ENCODE measurements at places on chromosomes 11 and 22. TPM values are rescaled to one million over a fixed set of nuclear protein-coding genes. Genes with fewer than 3 reads are reported as not detected.

DNA sequence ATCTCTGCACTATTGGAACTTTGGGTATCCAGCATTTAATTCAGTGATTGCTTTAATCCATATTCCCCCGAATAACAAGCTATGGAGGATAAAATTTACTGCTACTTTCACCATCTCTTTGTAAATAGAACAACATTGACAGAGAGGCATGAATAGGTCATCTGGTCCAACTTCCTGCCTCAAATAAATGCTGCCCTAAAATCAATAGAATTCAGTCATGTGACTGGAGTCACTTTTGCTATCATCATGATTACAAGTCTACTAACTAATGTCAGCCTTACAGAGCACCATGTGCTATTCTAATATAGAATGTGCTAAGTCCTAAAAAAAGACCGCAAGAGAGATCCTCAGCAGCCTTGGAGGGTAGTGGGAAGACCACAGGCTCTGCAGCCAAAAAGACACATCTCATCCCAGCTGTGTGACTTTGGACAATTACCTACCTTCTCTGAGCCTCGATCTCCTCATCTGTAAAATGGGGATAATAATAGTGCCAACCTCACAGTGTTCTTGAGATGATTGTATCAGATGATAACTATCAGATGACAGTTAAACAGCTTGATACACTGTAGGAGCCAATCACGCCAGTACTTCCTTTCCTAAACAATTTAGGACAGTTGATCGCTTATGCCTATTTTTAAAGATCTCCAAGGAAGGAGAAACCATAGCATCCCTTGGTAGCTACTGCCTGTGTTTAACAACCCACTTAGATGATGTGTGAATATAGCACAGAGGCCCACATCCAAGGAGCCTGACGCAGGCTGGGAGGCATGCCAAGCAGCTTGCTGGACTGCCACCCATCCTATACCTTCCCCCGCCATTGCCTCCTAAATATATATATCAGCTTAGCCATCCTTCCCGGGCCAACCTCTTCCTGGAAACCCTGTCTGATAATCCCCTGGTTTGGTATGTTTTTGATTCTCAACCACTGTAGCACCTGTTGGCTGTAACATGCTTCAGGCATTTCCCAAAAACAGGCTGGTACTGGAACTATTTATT lies 77.3 kb upstream of the PHF21A start:
- no peak for ATAC-seq

DNA sequence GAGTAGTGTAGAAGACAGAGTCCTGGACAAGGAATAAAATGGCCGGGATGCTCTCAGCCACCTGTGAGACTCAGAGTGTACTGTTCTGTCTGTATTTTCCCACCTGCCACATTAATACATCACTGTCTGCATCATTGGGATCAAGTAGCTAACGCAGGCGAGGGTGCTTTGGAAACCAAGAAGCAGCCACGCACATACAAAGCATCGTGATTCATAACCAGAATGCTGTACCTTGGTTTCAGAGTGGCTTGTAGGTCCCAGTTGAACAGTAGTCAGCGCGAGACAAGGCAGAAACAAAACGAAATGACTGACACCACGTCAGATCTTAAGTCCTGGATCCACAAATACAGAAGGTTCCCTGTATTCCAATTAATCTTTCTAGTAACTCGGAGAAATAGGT lies 198.3 kb downstream of the GRIK4 start:
- no peak for ATAC-seq

DNA sequence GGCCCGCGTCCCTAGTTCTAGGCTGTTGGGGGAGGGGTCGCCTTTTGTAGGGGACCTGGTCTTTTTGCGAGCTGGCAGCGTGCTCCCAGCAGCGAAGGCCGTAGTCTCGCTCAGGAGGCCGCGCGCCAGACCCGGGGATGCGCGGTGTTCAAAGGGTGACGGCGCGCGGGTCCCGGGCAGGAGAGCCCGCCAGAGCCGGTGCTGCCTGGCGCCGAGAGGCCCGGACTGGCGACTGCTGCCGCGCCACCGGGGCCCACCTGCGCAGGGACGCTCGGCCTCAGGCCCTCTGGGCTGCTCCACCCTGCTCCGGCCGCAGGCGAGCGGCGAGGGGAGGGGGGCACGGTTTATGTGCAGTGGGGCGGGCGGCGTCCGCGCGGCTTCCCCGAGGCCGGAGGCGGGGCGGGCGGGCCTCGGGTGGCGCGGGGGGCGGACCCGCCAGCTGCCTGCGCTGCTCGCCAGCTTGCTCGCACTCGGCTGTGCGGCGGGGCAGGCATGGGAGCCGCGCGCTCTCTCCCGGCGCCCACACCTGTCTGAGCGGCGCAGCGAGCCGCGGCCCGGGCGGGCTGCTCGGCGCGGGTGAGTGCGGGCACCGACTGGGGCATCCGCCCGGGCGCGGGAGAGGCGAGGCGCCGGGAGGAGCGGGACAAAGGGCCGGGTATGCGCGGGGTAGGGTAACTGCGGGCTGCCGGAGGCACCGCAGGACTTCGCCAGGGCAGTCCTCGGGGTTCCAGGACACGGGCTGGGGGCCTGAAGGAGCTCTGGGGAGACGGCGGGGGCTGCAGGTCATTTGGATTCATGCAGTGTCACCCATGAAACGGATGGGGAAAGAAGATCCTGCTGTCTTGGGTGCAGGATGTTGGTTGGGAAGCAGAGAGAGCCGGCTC lies at the start of gene PRSS23:
Gene PRSS23 (plus strand): TSS at position 467 of the 884 bp plus-strand sequence. CDS start 7,102 bp downstream, outside the sequence.
- ATAC-seq, result peak; percentile 86

GRCh38 chr22:37421468-37421877 lies 5.8 kb downstream of the ELFN2 start:
- no peak for ATAC-seq

GRCh38 chr22:26477341-26477731 lies 6.2 kb downstream of the HPS4 start:
- no peak for ATAC-seq

GRCh38 chr11:34938611-34939010 lies 22.2 kb downstream of the PDHX start:
- no peak for ATAC-seq

GRCh38 chr22:48880749-48881148 lies 946.9 kb downstream of the BRD1 start:
- ATAC-seq, result no peak

DNA sequence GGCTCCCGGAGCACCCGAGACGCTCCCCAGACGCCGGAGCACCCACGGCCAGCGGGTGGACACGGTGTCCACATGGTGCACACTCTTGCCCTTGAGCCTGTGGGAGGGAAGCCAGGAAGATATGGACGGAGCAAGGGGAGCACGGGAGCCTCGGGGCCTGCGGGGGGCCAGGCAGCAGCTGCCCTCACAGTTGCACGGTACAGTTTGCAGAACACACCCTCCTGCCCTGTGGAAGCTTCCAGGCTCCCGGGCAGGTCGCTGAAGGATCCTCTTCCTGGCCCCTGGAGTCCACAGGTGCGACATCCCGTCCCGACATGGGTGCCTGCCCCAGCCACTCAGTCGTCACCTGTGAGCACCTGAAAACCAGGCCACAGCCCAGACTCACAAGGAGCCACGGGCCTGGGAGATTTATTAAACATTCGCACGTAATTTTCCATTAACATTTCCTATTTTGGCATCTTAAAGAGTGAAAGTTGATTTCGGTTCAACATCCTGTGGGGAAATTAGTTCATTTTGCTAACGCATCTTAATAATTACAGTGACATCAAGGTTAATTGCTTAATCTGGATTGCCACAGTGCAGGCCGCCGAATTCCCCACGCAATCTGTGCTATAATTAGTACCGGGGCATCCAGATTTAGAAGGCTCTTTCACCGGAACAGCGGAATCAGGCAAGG lies 253.3 kb downstream of the BRD1 start:
- no peak for ATAC-seq

Gene TEAD1
- 39.9 TPM for total RNA-seq

Gene OTOG
- total RNA-seq, result 0.05 TPM

Gene PATE2
- not detected for total RNA-seq

Gene PARVG
- 0.59 TPM for total RNA-seq
